NCI-H1092 treated with DMSO at 0.1 percent for 48 hours (cell line): ENCODE measurements at places on chromosomes 12 and 14.

DNA sequence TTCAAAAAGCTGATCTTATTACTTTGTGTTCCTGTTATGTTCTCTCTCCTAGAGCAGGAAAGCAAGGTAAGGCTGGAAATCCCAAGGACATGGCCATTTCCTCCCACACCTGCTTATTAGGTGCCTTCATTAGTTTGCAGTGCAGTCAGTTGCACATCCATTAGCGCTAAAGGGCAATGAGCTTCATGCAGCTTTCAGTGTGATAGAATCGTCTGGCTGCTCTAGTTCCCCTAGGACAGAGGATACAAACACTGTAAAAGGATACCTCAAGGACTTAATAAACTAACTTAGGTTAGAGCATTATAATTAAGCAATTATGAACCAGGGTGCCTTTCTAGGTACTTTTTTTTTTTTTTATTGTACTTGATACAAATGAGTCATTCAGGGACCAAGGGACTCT is 21.1 kb downstream of the TMEM117 start:
- DNase-seq: no peak

DNA sequence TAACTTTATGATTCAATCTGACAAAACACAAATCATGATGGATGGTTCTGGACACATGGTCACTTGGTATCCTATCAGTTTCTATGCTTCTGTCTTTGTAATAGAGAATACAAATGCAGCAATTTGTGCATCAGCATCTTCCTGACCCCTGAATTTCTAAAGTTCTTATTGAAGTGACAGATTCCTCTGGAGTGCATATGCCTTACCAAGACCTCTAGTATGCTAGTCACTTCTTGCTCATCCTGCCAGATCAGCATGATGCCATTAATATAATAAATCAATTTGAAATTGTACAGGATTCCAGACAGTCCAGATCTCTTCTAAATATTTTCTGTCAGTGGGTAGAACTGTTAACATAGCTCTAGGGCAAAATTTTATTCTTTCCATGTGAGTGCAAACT is 40.6 kb upstream of the GLIPR1 start:
- no peak for DNase-seq

GRCh38 chr14:93132472-93133065 is 16.8 kb upstream of the ITPK1 start:
- DNase-seq: peak; percentile 64

DNA sequence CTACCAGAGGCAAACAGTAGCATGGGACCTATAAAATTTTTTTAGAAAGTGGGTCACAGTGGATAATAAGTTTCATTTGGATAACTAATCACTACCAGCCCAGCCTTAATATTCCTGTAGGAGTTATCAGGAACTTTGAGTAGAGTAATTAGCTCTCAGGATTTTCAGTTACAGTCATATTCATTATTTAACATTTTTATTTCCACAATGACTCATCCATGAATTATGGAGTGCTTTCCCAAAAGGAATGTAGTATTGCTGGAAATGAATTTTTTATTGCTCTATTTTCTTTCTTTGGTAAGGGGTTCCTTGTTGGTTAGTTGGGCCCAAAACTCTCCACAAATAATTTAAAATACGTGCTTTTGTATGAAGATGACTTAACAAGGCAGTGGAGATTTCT is 53.7 kb downstream of the ERC1 start:
- no peak for DNase-seq

DNA sequence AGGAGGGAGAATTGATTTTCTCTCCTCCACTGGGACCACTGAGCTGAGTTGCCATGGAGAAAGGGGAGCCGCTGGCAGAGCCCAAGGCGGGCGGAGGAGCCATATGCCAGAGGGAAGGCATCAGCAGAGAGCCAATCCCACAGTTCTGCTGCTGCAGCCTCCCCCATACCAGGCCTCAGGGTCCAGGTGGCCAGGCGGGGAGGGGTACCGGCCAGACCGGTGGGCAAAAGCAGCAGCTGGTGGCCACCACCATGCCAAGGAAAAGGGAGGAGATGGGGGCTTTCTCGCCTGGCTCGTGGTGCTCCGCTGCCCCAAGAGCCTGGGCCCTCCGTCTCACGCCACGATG is 72.8 kb downstream of the PITPNM2 start:
- peak; percentile 6 for DNase-seq

DNA sequence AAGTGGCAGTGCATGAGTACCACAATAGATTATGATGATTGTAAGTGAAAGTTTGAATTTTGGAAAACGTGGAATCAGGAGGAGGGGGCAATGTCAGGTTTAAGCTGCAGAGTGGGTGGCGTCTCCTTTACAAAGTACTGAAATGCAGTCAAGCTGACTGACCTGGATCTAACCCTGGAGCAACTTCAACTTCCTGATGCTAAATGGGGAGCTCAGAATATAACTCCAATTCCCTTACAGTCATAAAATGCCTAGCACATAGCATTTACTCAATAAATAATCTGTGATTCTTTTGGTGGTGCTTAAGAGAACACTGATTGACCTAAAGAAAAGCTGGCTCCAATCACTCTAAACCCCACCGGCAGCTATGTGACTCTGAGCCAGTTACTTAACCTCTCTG is 38.5 kb downstream of the CCDC60 start:
- no peak for DNase-seq

DNA sequence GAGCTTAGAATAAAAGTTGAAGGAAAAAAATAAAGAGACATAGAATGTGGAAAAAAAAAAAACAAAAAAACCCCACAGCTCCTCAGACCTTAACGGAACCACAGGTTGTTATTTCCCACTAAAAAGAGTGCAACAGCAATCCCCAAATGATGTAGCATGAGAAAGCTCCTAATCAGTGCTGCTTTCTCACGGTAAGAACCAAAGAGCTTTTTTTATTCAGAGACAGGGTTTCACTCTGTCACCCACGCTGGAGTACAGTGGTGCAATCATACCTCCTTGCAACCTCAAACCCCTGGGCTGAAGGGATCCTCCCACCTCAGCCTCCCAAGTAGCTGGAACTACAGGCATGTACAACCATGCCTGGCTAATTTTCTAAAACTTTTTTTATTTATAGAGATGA is 13.3 kb downstream of the NDUFA12 start:
- DNase-seq: no peak

DNA sequence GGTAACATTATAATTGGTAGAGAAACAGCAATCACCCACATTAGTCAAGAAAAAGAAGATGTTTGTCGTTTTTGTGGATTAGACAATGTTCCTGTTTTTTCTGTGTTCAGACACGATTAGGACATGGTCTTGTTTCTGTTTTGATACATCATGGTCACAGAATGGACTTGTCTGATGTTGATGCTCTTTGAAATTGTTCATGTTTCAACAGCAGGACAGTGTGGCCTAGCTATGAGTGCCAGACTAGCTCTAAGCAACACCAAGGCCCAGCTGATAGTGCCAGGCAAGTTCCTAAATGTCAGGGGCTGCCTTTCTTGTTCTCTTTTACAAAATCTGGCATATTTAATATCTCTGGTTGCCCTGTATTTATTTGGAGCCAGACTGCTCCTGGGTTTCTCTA is 40.9 kb upstream of the TOMM20L start:
- no peak for DNase-seq

GRCh38 chr14:77055306-77055705 is 26.8 kb upstream of the IRF2BPL start:
- no peak for DNase-seq

DNA sequence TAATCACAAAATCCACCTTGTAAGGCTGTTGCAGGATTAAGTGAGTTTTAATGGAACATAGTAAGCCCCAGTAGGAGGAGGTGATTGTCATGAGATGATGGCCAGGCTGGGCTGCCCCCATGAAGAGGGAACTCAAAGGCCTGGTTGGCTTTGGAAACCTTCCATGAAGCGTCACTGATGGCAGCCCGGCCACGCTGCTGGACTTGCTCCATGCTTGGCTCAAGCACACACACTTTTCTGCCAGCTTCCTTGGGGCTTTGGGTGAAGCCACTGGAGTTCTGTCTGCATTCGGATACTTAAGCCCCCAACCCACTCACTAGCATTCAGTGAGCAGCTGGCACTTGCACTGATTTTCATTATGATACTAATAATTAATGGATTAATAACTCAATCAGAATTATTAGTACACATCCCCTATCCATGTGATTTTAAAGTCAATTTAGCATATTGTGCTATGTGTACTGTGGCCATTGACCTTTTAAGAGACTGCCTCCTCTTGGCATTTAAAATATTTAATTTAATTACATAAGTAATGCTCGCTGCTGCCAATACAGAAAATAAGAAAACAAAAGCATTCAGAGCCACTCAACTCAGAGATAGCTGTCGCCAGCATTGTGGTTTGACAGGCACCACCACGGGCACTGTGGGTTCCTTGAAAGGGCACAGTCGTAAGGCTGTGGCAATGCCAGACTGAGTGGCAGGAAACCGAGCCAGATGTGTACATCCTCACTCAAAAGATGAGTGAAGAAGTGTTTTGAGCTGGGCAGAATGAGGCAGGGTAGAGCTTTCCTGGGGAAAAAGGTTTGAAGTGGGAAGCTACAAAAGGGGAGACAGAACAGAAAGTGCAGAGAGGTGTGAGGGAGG is 15.9 kb downstream of the KRT85 start:
- no peak for DNase-seq

DNA sequence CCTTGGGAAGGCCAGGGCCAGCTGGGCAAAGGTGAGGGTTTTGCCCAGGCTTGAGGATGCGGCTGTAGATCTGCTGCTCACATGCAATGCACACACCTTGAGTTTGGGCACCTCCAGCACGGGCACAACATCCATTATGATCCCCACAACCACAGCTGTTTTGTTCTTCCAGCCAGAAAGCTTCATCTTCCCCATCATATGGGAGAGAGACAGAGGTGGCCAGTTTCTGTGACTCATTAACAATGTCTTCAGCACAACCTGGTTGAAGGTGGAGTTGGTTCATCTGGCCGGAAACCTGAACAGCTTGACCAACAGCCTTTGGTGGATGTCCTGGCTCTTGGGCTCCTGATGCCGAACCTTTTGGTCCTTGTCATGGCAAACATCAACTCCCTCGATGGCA is 163.7 kb upstream of the CCND2 start:
- no peak for DNase-seq

- peak; percentile 62 for DNase-seq
Measured at GRCh38 chr12:128971802-128972201, 118.5 kb downstream of the GLT1D1 start.

GRCh38 chr12:116520801-116521471 is 38.2 kb upstream of the MAP1LC3B2 start:
- no peak for DNase-seq

GRCh38 chr12:112349431-112349830 is 32.8 kb downstream of the HECTD4 start:
- peak; percentile 67 for DNase-seq

- DNase-seq: no peak
Measured at GRCh38 chr14:78592616-78593219, 422.5 kb downstream of the NRXN3 start.

- DNase-seq: no peak
Measured at GRCh38 chr12:51012570-51013236, 13.5 kb downstream of the SLC11A2 start.

GRCh38 chr14:65238456-65238855 is 136.1 kb upstream of the MAX start:
- no peak for DNase-seq

DNA sequence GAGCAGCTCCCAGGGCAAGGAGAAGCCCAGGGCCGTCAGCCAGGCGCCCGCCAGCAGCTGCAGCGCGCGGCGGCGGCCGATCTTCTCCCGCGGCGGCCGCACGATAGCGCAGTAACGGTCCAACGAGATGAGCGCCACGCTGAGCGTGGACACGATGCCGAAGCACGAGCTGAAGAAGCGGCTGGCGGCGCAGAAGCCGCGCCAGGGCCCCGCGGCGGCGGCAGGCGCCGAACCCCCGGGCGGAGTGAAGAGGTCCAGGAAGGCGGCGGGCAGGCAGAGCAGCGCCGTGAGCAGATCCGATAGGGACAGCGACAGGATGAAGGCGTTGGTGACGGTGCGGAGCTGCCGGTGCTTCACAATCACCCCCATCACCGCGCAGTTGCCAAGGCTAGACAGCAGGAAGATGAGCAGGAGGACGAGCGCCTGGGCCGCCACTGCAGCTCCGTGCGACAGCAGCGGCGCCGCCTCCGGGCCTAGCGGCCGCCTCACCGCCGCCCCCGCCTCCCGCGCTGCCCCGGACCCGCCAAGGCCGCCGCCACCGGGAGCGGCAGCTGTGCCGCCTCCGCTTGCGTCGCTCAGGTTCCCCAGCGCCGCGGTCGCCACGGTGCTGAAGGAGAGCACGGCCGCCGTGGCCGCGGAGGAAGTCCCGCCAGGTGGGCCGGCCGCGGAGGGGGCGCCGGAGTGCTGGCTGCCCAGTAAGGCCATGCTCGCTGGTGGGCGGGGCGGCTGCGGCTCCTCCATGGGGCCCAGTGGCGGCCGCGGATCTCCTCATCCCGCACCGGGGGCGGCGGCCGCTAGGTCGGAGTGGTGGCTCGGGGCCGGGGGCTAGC is 479 bp downstream of the GPR135 start:
- peak; percentile 76 for DNase-seq

- DNase-seq: peak; percentile 32
Measured at GRCh38 chr12:52495389-52495788, 2.3 kb upstream of the KRT6A start.

DNA sequence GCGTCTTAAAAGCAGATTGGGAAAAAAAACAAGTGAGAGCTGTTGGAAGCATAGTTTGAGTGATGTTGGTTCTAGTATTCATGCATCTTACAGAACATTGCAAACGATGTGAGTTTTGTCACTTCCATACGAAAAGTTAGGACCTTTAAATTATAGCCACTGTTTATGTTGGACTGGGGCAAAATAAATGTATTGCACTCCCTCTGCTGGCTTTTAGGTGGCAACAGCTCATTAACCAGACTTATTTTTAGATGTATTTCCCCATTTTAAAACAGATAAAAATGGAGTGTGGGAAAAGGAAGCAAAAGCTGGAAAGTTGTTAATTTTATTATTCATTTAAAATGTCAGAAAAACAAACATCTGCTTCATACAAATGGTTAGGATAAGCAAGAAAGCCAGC is 111.9 kb downstream of the LGR5 start:
- peak; percentile 8 for DNase-seq

DNA sequence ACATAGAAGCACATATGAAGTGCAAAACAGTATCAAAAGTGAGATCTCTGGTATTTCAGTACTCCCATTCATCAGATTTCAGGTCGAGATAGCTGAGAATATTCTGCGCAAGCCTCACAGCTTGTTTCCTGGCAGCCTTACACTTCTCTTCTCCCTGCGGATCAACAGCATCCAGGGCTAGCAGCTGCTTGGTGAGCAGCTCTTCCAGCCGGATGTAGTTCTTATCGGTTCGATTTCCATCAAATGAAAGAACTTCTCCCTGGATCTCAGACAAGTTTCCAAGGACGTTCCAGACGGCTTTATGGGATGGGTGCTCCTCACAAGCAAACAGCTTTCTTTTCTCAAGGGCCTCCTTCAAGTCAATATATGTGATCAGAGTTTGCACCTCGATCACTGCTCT is 2.7 kb downstream of the BAG5 start:
- DNase-seq: no peak

DNA sequence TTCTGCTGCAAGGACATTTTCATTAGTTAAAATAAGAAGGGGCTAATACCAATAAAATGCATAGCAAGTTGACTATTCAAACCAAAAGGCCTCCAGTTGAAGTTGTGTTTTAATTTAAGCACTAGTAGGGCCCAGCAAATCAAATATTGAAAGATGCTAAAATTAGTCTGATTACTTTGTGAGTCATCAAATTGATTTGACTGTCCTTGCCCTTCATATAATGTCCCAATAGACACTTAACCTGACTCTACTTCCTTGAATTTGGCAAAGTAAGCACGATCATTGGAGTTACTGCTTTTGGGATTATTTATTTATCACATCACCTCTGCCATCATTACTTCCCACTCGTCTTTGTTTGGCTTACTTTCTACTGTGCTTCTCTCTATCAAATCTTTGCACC is 798.5 kb downstream of the DIO2 start:
- no peak for DNase-seq
